ENCODE measurements at places on chromosomes 6 and 20.

DNA sequence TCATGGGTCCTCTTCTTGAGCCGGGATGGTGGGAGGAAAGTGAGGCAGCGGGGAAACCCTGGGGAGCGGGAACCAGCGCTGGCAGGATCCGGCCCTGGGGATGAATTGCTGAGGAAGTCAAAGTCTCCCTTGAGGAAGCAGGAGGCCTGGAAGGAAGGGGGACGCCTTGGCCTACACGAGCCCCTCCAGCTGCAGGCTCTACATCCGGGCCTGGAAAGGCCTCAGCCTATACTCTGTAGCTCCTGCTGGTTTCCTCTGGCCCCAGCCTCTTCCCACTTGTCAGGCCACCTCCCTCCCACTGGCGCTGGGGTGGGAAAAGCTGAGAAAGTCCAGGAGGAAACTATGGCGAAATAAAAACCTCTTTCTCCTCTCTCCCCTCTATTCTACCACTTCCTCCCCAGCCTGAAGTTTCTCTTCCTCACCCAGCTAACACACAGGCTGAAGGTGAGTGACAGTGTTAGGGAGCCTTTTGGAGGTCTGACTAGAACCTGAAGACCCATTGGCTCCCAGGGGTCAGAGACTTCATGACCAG lies 14.9 kb downstream of the TREML2 start:
- DNase-seq = no peak

- DNase-seq = no peak
Observed at GRCh38 chr6:147699637-147700036, 191.1 kb downstream of the SAMD5 start.

GRCh38 chr6:13398069-13398381 lies 69.7 kb upstream of the TBC1D7 start:
- DNase-seq = no peak

DNA sequence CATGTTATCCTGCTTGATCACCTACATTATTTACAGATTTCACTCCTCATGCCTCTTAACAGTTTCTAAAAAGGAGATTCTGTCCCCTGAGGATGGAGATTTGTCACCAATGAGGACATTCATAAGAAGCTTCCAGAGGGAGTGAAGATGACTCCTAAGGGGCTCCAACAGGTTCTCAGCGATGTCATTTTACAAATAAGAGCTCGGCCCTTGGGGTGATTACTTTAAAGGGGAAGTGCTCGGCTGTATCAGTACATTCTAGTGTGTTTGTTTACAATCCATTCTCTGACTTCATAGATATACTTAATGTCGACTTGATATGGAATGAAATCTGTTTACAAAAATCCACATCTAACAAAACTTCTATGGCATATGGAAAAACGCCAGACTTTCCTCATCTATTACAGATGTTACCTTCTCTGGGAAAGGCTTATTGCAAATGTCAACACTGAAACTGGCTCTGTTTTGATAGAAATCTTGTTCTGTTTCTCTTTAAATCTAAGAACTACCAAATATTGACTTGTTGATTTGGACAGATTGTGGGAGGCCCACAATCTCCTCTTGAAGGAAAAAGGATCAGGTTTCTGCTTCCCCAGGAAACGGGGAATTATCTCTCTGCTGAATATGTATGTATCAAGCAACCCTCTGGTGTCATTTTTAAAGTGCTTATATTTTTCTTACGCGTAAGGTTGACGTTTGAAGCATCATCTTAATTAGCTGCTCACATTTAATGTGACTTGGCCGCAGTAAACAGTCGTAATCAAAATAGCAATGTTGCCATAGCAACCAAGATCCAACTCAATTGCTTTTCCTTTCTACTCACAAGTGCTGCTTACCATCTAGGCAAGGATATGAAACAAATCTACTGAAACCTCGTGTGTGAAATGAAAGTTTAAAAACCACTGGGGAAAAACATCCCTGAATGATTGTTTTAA lies 95.7 kb downstream of the SHLD1 start:
- no peak for DNase-seq

GRCh38 chr6:7500752-7501282 lies 40.7 kb upstream of the DSP start:
- no peak for DNase-seq

DNA sequence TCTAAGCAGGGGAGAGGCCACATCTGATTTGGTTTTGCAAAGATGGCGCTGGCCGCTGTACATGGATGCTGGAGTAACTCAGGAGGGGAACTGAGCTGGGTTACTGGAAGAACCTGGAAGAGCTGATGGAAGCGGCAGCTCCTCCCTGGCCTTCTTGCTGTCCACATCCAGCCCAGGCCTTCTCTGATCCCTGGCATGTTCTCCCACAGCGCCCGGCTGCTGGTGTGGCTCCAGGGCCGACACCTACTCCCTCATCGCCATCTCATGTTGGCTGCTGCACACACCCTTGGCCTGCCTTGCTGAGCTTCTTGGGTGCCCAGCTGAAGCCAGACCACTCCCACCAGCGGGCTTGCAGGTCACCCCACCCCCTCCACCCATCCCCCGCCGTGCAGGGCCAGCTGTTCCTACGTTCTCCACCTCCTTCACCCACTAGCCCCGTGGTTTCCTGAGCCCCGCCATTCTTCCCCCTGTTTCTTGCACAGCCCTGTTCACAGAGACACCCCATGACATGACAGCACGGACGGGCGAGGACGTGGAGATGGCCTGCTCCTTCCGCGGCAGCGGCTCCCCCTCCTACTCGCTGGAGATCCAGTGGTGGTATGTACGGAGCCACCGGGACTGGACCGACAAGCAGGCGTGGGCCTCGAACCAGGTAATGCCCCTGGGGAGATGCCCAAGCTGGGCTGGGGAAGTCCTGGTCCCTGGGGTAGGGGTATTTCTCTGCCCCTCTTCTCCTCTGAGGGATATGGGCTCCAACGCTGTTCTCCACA lies 28.4 kb downstream of the VSTM2L start:
- no peak for DNase-seq

DNA sequence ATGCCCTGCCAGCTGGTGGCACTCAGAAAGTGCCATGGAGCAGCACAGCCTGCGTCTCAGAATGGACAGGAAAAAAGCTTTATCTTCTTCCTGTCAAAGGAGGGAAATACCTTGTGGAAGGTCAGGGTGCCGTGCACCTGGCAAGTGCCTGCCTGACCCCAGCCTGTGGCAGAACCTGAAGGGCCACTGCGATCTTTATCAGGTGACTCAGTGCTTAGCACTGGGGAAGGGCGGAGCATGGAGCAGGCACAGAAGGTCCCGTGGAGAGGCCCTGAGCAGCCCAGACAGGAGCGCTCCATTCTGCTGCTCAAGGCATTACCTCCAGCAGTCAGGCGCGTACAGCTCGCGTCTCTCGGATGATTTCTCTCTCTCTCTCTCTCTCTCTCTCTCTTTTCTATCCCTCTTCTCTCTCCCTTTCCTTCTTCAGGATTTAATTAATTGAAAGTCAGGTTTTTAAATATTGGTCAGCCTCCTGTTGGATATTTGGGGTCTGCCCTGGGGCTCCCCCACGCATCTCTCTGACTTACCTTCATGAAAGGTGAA lies 31.7 kb downstream of the FOXC1 start:
- no peak for DNase-seq

- DNase-seq = no peak
Observed at GRCh38 chr6:1495344-1495743, 106.0 kb downstream of the FOXF2 start.

- no peak for DNase-seq
Observed at GRCh38 chr20:63895952-63896263, 982 bp downstream of the DNAJC5 start.

GRCh38 chr6:129865013-129865412 lies 3.9 kb upstream of the TMEM244 start:
- no peak for DNase-seq

DNA sequence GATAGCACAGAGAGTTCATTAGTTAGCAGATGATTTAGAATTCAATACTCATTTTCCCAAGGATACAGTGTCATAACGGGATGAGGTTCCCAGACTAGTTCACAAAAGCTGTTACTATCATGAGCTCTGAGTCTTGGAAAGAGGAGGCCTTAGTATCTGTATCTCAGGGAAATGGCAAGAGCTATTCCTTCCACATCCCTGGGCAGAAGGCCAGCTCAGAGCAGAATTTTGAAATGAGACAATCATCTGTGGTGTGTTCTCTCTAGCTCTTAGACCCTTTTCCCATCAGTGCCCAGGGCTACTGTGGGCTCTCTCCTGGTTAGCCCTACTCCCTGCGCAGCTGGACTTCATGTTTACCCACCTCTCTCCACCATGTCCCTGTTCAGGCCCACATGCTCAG lies 64.5 kb downstream of the JAG1 start:
- no peak for DNase-seq

DNA sequence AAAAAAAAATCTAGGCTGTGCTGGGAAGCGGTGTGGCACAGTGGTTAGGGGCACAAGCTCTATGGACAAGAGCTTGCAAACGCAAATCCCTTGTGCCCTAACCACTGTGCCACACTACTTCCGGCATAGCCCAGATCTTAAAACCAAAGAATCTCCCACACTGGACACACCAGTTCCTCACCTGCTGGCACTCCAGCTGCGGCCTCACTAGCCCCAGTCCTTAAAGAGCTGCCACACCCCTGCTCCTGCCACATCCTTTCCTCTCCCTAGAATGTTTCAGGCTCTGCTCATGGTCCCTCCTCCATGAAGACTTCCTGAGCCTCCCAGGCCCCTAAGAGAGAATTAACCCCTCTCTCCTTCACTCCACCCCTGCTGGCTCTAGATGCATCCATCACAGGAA lies 71.8 kb upstream of the SRSF6 start:
- no peak for DNase-seq

GRCh38 chr6:52573295-52573694 lies 3.6 kb downstream of the TRAM2 start:
- no peak for DNase-seq

GRCh38 chr20:54047048-54047447 lies 23.3 kb downstream of the BCAS1 start:
- DNase-seq = no peak

- DNase-seq = no peak
Observed at GRCh38 chr20:846894-847278, 13.4 kb downstream of the FAM110A start.

DNA sequence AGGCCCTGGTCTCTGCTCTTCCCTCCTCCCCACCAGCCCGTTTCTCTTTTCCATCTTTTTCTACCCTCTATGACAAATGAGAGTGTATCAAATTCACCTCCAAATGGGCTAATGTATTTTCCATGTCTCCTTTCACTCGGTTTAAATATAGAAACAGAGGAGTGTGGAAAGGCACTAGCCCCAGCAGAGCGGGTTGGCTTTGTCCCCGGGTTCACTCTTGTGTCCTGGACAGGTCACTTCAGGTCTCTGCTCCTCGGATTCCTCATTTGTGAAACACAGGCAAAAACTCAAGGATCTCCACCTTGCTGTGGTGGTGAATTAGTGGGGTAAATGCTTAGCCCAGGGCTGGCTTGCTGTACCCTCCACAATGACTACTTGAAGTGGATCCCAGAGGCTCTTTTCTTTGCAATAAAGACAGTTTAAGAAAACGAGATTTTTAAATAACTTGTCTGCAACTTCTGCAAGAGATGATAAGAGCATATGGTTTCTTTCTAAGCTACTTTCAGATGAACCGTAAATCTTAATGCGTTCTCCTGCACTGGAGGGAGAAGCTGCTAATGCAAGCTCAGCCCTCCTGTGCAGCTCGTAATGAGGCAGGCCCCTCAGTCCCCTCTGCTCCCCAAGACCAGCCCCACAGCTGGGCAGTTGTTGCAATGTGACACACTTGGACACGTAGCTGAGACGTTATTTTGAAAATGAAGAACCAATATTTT lies 292.9 kb downstream of the THBS2 start:
- no peak for DNase-seq

GRCh38 chr20:61350500-61351250 lies 98.6 kb downstream of the CDH4 start:
- DNase-seq = no peak

DNA sequence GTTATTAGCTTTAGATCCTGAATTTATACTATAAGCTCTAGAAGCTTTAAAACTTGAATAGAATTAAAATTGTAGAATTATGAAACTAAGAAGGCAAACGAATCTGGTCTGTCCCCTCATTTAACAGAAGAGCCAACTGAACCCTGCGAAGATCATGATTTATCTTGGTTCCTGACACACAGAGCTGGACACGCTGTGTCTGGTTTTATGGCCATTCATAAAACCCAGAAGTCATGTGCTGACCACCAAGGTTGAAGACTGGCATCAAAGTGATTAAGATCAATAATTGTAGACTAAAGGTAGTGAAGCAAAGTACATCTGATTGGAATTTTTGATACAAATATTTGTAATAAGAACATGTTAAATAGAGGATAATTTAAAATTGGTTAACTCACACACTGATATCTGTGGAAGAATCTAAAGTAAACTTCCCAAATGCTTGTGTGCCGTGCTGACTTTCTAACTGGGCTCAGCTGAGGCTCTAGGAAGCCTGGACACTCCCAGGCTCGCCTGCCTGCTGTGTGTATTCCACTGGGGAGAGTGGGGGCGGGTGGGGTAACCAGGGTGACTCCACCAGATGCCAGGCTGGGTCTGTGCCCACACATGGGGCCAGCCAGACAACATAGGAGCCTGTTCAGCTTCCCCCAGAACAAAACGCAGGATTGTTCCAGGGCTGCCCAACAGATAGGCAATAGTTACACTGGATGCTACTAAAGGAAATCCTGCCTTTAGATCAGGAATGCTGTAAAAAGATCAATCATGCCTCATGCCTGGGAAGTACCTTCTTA lies 42.1 kb upstream of the SLC22A3 start:
- DNase-seq = no peak

DNA sequence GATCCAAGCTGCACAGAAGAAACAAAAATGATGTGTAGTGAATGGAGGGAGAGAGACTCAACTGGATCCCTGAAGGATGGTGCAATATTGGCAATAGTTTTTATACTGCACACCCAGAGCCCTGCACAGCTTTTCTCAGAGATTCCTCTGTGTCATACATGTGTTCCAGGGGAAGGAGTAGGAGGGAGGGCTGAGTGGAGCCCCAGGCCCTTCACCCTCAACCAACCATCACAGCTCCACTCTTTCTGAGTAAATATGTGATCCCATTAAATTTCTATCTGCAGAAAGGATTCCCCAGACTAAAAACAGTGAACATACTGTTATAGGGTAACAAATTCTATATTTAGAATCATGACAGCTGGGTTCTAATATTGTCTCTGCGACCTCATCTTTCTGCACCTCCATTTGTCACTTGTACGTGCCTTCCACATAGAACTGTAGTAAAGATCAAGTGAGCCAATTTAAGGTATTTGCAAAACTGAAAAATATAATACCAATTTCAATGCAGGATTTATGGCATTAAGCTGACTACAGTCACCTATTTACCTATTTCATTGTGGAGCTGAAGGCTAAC lies 421.4 kb upstream of the NRSN1 start:
- no peak for DNase-seq

GRCh38 chr20:35710039-35710438 lies 10.8 kb downstream of the ROMO1 start:
- DNase-seq = no peak

DNA sequence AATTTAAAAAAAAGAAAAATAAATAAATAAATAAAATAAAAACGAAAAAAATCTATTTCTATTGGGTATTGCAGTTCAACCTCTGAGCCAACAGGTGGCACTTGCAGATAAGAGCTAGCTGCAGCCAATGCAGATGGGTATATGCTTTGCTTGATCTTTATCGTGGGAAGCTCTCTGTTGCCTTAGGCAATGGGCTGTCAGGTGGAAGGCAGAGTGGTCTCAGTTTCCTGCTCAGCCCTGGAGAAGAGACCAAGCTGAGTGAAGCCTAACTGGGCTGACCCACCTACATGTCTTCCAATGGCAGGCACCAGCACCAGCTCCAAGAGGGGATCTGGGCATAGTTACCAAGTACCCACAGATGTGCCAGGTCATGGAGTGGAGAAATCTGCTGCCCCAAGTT lies 95.0 kb downstream of the AK9 start:
- no peak for DNase-seq
